Naive thymus-derived CD8-positive, alpha-beta T cell (primary cell): ENCODE measurements at places on chromosomes 4 and X. TPM values are rescaled to one million over a fixed set of nuclear protein-coding genes. Genes with fewer than 3 reads are reported as not detected.

- no peak for DNase-seq
Measured at GRCh38 chrX:23373129-23373804, 38.6 kb downstream of the PTCHD1 start.

Gene RAB39B
- total RNA-seq: 14.8 TPM

GRCh38 chr4:140344101-140344500 is 29.3 kb upstream of the SCOC start:
- DNase-seq: no peak

Gene NKX3-2
- not detected for total RNA-seq

Gene XAGE5
- not detected for total RNA-seq

GRCh38 chr4:84852081-84852480 is 114.4 kb downstream of the WDFY3 start:
- no peak for DNase-seq

Gene TXK
- 135 TPM for total RNA-seq

DNA sequence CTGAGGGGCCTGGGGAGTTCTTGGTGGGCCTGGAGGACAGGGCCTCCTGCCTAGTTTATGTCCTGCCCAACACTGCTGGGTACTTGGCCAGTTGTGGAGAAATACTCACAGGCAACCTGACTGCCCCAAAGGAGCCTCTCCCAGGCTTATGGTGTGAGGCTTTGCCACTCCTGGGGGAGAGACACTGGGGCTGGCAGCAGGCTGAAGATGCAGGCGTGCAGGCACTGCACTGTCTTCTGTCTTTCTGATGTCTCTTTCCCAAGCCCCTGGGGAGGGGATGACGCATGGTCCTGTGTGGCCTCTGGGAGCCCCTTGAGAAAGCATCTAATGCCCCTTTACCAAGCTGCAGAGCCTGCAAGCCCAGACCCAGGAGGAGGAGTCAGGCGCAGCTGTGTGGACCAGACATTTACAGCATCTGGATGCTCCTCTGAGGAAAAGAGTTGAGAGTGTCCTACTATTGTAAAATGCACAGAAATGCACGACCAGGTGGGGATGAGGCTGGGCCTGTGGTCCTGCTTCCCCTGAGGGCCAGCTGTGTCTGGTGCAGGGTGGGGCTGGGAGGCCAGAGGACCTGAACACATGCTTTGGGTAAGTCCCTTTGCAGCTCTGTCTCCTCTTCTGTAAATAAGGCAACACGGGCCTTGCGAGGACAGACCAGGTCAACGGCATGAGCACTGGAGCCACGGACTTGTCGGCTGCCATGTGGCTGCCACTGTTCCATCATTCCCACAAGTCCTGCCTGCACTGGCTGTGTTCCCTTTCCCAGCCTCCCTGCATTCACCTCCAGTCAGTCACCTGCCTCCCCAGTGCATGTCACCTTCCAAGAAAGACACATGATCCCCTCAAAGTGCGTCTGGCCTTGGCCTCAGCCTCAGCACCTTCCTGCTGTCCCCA is 8.4 kb downstream of the TMEM271 start:
- DNase-seq: no peak

GRCh38 chr4:53021754-53022512 is 159.8 kb downstream of the RASL11B start:
- DNase-seq: no peak

Gene GPR34
- total RNA-seq: 0.52 TPM

DNA sequence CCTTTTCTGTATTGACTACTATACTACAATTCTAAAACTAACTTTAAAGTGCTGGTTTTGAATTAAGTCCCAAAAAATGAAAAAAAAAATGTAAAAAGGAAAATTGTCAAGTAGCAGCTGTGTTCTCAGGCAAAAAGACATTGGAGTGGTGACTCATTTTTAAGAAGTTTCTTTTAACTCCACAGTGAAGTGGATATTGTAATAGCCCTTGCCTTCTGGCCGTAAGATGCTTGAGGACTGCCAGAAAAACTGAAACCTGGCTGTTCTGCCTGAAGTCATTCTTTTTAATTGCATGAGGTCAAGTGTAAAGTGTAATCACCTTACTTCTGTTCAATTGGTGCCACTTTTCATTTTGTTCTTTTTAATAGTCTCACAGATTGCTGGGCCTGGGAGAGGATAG is 28.9 kb downstream of the SPANXD start:
- no peak for DNase-seq

GRCh38 chr4:123546573-123547060 is 150.0 kb downstream of the SPRY1 start:
- no peak for DNase-seq

- no peak for DNase-seq
Measured at GRCh38 chr4:18397681-18398390, 376.3 kb upstream of the LCORL start.

DNA sequence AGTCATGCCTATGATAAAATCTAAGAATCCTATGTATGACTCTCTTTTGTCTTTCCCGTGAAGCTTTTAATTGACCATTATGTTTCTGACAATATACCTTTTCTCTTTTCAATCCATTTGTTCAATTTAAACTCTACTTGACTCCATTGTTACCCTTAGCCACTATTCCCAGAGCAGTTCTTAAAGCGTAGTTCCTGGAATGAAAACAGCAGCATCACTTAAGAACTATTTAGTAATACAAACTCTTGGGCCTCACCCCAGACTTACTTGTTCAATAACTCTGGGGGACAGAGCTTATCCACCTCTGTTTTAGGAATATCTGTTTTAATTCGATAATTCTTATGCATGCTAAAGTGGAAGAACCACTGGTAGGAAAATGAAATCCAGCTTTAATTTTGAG is 358.4 kb downstream of the PRR32 start:
- no peak for DNase-seq

- DNase-seq: no peak
Measured at GRCh38 chr4:119050527-119051090, 85.0 kb upstream of the MYOZ2 start.

Gene LIN54
- 24.1 TPM for total RNA-seq

- DNase-seq: no peak
Measured at GRCh38 chrX:14355556-14355955, 173.8 kb upstream of the GLRA2 start.

Gene CENPVL3
- not detected for total RNA-seq

Gene TKTL2
- total RNA-seq: not detected

- DNase-seq: no peak
Measured at GRCh38 chr4:4364486-4365208, 22.3 kb upstream of the NSG1 start.

DNA sequence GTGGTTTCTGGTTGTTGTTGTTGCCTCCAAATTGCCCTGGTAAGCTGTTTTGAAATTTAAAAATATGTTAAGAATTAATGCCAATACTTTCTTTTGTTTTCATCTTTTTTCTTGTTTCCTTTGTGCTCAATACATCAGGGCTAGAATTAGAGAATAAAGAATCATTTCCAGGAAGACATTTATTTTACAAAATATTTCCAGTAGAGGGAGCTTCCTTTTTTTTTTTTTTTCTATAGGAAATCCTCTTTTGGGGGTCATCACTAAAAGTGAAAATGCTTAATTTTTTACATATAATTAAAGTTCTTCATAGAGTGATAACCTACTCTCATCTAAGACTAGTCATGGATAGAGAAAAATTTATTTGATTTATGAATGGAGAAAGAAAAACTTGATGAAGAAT is 2.4 kb downstream of the GLRA3 start:
- no peak for DNase-seq

Gene CXCL13
- total RNA-seq: not detected

- DNase-seq: no peak
Measured at GRCh38 chr4:151882072-151882803, 121.4 kb upstream of the GATB start.
